ENCODE measurements at places on chromosomes 16 and 17. TPM values are rescaled to one million over a fixed set of nuclear protein-coding genes. Genes with fewer than 3 reads are reported as not detected.

DNA sequence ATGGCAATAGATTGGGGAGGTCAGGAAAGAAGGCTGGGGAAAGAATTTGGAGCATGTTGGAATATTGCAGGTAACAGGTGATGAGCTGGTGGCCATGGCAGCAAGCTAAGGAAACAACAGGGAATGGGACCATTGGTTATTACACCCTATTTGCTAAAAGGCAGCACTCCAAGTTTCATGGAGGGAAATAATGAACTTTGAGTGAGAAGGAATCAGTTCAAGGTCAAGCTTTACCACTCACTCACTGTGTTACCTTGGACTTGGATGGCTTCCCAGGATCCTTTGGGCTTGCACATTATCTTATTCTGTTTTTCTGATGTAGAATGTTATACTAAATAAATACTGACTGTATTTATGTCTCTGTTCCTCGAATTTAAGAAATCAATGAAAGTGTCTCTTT is 792.8 kb upstream of the CDH8 start:
- DNase-seq: no peak

DNA sequence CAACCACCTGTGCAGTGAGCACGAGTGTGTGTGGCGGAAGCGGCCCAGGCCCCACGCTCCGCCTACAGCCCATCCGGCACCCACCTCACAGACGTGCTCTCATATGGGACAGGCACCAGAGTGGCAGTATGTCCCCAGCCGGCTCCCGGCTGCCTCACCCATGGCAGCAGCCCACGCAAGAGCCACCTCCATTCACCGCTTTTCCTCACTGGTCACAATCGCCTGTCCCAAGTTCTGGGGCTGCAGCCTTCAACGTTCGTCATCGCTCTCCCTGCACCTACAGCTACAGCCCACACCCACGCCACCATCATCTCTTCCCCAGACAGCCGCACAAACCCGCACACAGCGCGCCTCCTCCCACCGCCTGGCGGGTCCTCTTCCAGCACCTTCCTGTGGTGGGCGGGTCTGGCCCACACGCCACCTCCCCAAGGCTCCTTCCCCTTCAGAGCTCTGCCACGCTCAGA is 17.5 kb upstream of the TRAP1 start:
- DNase-seq: no peak

DNA sequence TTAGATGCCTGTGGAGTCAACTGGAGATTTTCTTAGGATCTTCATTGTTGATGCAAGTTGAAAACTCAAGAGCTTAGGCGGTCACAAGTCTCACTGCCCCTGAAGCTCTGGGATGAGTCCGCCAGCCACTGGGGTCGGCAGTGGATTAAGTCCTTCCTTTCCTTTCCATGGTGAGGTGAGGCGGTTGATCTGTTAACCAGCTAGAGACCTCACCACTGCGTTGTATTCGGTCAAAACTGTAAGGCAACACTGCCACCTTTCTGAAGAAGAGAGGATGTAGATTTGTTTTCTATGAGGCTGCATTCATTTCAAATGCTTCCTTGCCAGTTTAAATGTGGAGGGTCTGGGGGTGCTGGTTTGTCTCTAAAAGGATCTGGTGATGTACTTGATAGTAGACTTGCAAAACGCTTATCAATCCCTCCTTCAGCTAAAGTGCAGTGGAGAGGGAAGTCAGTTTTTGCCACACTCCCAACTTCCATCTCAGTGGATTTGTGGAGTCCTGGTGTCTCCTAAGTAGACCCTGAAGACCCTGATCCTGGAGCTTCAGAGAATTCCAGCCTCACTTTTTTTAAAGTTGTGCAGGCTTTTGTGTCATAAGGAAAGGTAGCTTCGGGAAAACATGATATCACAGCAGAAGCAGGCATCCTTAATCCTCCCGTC is 1.7 kb downstream of the MYOCD start:
- no peak for DNase-seq

GRCh38 chr17:34391241-34391640 is 28.2 kb upstream of the CCL1 start:
- DNase-seq: no peak

GRCh38 chr16:26316683-26317464 is 625.1 kb downstream of the HS3ST4 start:
- peak; percentile 1 for DNase-seq

- no peak for DNase-seq
Measured at GRCh38 chr17:79915850-79916430, 76.7 kb upstream of the CBX4 start.

The GDPD1 gene
- polyA plus RNA-seq: 10.2 TPM
